ENCODE measurements at places on chromosomes 3 and 15.

DNA sequence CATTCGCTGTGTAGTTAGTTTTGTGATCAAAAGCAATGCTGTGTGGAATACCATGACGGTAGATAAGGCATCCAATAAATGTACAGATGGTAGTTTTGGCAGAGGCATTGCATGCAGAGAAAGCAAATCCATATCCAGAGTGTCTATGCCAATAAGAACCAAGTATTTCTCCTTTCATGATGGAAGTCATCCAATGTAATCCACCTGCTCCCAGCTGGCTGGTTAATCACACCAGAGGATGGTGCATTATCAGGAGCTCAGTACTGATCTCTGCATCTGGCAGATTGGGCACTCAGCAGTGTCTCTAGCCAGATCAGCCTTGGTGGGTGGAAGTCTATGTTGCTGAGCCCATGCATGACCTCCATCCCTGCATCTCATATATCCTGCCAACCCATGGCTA is 677.7 kb upstream of the NECTIN3 start:
- no peak for DNase-seq

DNA sequence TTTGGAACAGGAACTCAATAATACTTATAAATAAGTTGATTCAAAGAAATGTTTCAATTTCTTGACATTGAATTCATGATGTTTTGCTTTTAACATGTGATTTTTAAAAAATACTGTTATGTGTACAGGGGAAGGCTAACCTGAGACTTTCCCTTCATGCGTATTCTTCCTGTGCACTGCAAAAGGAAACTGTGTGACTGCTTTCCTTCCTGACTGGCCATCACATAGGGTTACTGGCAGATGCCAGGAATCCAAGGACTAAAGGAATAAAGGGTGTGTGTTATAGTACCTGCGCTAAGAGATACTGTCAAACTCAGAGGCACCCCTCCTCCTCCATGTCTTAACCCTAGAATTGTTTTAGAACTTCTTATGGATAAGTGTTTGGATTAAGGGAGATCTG is 236.0 kb downstream of the UBE2E2 start:
- no peak for DNase-seq

DNA sequence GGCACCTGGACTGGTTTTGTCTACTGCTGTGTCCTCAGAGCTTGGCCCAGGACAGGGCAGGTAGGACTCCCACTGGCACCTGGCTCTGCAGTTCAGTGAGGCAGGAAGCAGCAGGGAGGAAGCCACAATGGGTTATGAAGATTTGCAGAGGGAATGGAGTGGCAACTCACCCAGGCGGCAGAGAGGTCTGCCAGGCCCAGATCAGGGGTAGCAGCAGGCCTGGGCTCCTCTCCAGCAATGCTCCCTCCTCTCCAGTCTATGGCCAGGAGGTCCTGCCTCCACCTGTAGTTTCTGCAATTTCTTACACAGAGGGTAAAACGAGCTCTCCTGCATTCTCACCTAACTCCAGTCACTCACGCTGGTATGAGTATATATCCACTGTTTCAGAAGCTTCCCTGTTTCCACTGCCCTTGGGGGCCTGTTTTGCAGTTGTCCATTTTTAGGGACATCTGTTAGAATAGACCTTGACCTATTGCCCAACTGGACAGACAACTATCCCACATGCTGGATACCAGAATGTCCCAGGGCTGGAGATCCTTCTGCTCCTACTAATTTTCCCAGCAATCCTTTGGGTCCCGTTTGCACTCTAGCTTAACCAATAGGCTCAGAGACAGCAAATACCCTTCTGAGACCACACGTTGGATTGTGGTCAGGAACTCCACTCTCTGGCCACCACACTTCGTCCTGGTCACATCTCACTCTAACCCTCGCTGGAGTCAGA is 35.2 kb downstream of the HMCES start:
- no peak for DNase-seq

DNA sequence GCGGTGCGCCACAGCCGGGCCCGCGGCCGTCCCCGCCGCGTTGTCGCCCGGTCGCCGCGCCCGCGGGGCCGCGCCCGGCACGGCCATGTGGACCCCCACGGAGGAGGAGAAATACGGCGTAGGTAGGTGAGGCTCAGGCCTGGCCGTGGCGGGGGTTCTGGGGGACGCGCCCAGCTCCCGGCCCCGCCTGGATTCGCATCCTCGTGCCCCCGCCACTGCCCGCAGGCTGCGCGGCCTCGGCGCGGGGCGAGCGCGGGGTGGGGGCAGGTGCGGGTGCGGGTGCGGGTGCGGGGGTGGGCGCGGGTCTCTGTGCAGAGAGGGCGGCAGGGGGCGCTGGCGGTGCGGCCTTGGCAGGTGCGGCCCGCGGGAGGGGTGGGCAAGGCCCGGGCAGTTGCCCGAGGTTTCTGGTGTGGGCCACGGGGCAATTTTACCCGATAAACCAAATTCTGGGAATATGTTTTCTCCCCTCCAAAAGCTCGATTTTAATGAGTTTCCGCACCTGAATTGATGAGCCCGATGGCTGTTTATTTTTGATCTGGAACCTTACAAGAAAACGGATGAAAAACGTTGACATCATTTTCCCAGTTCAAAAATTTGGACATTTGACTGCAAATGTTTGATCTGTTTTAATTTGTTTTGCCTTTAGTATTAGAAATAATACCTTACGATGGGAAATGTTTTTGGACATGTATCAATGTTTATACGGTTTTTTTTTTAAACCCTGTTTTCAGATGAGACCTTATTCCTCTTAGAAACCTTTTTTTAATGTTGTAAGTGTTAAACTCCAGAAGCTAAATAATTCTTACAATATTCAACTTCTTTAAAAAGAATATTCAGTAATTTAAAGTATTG is 678 bp downstream of the DOCK3 start:
- DNase-seq = no peak

DNA sequence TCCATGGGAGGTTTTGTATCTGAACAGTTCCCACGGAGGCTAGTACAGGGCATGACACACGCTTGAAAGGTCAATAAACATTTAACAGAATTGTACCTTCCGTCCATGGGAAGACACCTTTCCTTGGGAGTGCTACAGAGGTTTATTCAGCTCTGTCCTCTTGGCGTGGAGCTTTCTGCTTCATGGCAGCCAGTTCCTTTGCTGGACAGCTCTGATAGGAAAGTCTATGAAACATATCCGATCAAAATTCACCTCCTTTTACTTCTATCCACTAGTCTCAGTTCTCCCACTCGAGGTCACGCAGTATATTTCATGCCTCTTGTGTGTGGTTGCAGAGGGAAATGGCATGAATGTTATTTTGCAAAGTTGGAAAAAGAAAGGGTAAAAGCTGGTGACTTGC is 91.2 kb downstream of the PEX5L start:
- no peak for DNase-seq

- DNase-seq = no peak
These were observed 1.8 kb downstream of the LMCD1 start for GRCh38 chr3:8503461-8503860.

DNA sequence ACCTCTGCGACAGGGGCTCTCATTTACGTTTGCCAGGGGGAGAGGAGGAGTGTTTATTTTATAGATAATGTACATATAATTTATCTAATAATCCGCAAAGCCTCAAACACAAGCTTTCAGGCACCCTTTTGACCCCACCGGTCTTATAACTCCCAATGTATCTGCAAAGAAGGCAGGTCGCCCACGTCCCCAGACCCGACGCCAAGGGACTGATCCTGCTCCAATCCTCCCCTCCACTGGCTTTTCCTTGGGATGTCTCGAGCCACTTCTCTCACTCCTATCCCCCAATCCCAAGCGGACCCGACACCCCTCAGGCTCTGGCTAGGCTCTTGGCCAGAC is 452 bp downstream of the DCP1A start:
- no peak for DNase-seq

GRCh38 chr3:75140904-75141615 is 523.1 kb upstream of the FRG2C start:
- DNase-seq = no peak

DNA sequence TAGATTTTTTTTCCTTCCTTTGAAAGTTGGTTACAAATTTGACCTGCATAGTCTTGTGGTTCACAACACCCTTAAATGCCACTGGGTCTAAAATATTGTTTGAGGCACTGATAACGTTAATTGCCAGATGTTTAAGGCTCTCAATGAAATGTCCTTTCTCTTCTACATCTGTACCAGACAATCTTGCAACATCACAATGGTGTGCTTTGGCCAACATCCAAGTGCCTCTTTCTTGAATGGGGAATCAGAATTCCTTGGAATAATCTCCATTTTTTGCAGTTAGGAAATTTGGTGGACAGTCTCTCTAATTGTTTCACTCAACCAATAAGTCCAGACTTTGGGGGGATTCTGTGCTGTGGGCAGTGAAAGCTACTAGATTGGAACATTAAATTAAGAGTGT is 26.0 kb upstream of the PEX5L start:
- no peak for DNase-seq

DNA sequence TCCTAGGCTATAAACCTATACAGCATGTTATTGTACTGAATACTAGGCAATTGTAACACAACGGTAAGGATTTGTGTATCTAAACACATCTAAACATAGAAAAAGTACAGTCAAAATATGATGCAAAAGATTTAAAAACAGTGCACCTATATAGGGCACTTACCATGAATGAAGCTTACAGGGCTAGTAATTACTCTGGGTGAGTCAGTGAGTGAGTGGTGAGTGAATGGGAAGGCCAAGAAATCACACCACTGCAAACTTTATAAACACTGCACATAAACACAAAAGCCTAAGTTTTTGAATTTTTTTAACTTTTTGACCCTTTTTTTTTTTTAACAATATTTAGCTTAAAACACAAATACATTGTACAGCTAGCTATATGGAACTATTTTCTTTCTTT is 204.7 kb upstream of the CTNNB1 start:
- DNase-seq = no peak

DNA sequence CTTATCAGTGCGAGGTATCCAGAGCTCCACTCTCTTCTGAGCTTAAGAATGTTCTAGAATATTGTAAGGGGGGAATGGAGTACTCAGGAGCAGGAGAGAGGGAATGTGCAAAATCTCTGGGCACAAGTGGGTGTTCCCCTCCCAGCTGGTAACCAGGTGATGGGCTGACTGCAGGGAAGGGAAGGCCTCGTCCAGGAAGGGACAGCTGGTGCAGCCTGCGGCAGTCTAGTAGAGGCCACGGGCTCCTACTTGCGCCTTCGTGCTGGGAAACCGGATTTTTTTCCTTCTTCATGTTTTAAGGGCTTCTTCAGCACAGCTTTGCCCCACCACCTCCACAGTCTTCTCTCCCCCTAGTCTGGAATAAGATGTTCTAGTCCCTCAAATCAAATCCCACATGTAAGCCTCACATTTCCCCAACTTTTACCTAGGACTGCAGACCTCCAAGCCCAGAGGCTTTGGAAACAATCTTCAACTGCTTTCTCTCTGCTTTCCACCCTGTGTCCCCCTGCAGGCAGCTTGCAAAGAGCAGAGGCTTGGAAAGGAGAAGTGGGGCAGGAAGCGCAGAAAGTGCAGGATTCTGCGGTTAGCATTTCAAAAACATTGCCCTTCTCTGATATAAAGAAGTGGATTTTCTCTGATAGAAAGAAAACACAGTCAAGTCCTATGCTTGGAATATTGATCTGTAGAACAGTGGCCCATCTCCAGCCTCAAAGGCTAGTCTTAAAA is 11.9 kb upstream of the CGNL1 start:
- DNase-seq = peak; percentile 36

DNA sequence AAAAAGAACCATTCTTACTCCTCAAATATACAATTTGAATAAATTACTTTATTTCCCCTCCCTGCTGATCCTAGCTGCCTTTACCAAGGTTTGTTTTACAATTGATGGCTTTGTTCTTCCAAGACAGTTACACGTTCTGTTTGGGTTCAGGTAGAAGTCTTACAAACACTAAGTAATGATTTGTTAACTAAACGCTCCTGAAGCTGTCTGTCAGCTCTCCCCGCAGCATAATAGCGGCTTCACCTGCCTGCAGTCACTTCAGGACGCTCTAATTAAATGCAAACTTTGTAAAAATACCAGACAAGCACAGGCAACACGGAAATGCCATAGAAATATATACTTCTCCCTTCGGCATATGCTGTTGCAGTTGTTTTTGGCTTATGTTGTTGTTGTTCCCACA is 176.4 kb upstream of the MDFIC2 start:
- no peak for DNase-seq

GRCh38 chr3:117932441-117932840 is 1102.2 kb downstream of the IGSF11 start:
- no peak for DNase-seq

Measured in GF-D8 (cell line).